ENCODE measurements at places on chromosomes 5 and 9.

- DNase-seq, result no peak
These were observed 215.5 kb upstream of the TMEM161B start for GRCh38 chr5:88483964-88484672.

DNA sequence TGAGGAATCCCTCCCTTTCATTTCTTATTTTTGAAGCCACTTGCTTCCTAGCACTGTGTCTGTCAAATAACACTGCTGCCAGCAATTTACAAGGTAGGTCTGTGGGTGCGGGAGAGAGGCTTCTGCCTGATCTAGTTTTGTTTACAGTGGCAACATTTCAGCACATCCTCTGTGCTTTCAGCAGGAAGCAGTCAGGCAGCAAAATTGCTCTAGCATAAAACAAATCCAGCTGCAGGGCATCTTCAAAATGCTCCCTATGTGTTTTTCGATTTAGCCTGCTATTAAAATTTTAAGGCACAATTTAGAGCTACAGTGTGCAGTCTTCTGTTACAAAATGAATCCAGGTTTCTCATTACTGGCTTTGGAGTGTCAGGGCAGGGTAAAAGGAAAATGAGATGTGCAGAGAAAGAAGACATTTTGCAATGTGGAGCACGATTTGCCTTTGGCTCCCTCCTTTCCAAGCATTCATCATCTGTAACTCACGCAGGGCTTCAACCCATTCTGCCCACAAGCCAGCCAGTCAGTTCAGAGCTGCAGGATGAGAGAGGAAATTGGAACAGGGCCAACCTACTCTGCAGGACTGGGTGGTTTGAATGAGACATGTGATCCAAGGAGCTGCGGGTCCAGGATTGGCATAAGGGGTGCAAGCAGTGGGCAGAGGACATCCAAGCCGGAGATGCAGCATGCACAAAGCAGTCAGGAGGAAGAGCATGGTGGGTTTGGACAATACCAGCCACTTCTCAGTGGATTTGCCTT is 143.4 kb upstream of the APC start:
- DNase-seq, result no peak

DNA sequence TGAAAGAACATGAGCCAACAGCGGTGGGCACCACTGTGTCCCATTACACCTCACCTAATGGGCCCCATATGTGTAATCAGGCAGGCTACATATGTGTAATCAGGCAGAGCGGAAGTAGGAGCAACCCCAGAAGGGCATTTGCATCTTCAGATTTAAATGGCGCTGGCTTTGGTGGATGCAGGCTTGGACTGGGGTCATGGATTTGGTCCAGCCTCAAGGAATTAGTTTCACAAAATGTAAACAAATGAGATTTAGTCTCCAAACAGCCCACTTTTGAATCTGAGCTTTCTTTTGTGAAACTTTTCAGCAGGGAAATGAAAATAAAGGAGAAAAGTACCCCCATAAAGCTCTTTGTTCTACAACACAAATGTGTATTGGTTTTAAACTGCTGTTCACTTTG is 161.3 kb downstream of the LPAR1 start:
- DNase-seq, result no peak

DNA sequence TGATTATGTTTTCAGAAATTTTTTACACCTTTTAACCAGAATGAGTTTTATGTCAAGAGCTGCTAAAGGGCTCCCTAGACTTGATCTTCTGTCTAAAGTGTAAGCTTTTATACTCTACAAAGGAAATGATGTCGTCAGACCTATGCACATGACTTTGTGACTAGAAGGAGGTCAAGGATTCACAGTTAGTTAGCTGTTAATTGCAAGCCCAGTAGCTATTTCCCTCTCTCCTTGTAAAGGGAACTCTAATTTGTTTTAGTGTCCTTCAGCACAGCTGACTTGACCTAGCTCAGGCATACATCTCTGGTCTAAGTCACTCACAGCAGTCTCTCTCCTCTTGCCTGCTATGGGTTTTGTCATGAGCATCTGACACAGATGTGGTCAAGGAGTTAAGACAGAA is 173.5 kb upstream of the NREP start:
- DNase-seq, result no peak

GRCh38 chr5:175284806-175285205 is 159.2 kb downstream of the DRD1 start:
- DNase-seq, result no peak

DNA sequence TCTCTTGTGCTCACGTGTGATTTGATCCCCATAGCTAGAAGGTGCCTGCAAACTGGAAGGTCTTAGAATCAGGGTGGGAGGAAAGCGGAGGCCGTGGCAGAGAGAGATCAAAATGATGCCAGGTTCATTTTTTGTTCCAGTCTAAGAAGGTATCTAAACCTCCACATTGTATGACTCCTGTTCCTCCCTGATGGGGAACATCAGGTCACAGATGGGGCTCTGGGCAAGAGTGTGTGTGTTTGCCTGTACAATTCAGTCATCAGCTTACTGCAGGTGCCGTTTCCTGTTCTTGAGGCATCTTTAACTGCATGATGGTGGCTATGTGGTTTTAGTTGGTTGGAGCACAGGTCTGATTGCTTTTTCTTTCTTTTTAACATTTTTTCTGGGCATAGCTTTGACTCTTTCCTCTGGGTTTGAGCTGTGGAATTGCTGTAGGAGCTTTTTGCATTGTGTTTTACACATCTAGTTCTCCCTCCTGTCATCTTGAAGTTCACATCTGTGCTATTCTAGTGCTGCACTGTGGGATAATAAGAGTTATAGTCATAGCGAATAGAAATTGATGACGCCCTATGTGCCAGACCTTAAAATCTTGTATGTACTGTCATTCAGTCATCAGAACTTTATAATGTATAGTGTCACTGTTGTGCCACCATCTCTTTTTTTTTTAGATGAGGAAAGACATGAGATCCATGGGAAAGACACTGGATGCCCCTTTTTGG is 30.8 kb downstream of the ARHGAP26 start:
- DNase-seq, result no peak

GRCh38 chr5:137609127-137609526 is 110.0 kb upstream of the SPOCK1 start:
- DNase-seq, result no peak

DNA sequence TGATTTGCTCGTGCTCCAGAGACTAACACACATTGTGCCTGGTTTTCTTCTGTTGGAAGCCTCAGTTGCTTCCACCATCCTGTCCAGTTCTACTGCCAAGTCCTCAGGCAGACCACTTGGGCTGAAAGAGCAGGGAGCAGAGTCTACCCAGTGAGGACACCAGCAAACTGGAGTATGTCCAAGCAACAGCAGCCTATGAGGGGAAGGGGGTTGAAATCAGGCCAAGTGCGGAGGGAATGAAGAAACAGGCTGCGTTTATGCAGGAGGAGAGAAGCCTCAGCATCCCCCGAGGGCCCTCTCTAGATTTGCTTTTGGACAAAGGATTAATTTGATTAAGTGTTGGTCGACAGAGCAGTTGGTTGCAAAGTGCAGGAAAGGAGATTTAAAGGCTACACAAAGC is 14.5 kb downstream of the DOCK2 start:
- DNase-seq, result no peak

- DNase-seq, result no peak
These were observed 90.1 kb downstream of the PAPPA start for GRCh38 chr9:116243708-116244107.

GRCh38 chr5:11520241-11520930 is 383.9 kb downstream of the CTNND2 start:
- no peak for DNase-seq

- DNase-seq, result no peak
These were observed 38.9 kb upstream of the TNFSF15 start for GRCh38 chr9:114844766-114845165.

DNA sequence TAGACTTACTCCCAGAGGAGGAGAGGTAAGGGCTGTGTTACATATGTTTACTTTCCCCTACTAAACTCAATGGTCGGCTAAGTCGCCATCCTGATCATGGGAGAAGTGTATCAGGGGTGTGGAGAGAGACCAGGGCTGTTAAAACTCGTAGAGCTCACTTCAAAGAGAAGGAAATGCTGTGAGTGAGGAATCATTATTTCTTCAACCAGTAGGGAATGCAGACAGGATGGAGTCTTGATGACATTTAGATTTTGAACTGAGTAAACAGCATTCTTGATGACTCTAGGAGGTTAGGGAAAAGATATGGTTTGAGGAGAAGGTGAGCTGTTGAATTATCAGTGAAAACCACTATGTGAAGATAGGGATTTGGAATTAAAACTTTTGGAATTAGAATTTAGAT is 17.3 kb downstream of the RECK start:
- no peak for DNase-seq

- peak; percentile 8 for DNase-seq
These were observed 20.2 kb downstream of the IGIP start for GRCh38 chr5:140145818-140146522.

GRCh38 chr5:3034881-3035280 is 283.4 kb upstream of the IRX2 start:
- no peak for DNase-seq

DNA sequence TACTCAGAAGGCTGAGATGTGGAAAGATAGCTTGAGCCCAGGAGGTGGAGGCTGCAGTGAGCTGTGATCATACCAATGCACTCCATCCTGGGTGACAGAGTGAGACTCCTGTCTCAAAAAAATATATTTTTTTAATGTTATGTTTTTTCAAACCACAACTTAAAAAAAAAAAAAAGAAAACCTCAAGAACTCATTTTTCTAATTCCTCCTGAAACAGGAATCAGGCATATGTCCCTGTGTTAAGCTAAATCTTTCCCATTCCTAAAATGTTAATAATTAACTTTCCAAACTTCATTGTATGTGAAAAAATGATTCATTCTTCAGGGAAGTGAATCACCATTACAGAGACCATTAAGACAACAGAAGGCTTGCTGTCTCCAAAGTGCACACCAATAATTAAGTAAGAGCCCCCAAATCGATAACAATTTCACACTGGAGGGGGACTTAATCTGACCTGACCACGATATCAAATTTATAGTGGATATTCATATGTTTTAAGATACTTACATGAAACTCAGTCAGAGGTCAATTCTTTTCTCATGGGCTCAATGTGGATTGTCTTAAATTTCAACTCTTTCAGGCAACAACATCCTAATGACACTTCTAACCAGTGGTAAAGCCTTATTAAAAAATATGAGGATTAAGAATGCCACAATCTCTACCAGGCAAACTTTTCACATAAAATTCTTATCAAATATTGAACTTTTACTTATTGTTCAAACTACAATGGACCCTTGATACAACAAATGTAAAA is 5.2 kb downstream of the CEMIP2 start:
- DNase-seq, result no peak

DNA sequence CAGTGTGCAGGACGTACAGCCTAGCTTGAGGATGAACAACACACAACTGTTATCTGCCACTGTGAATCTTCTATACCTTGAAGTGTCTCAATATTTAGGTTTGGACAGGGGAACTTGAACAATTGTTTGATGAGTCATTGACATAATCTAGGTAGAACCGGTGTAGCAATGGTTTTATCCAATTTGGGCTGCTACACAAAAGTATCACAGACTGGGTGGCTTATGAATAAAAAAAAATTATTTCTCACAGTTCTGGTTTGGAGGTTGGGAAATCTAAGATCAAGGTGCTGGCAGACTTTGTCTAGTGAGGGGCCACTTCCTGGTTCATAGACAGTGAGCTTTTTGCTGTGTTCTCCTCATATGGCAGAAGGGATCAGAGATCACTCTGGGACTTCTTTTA is 359.7 kb downstream of the HCN1 start:
- DNase-seq, result no peak

- DNase-seq, result peak; percentile 43
These were observed 203.0 kb upstream of the VLDLR start for GRCh38 chr9:2418619-2419018.

DNA sequence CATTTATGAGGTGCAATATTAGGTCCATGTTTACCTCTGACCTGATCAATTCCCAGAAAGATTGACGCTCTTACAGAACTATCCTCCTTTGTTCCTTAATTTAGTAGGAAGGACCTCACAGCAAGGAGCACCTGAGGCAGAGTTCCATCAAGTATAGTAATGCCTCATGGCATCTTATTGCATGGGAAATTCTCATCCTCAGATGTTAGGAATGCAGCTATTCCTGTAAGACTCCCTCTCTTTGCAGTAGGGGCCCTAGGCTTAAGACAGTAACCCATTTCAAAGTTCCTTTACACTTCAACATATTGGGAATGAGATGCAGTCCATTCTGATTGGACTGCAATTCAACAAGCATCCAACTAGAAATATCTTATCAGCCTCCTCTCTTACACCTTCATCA is 69.8 kb downstream of the SLCO4C1 start:
- no peak for DNase-seq

GRCh38 chr5:156794687-156795086 is 55.4 kb upstream of the PPP1R2B start:
- DNase-seq, result no peak
